ENCODE measurements at places on chromosomes 1 and 21.

DNA sequence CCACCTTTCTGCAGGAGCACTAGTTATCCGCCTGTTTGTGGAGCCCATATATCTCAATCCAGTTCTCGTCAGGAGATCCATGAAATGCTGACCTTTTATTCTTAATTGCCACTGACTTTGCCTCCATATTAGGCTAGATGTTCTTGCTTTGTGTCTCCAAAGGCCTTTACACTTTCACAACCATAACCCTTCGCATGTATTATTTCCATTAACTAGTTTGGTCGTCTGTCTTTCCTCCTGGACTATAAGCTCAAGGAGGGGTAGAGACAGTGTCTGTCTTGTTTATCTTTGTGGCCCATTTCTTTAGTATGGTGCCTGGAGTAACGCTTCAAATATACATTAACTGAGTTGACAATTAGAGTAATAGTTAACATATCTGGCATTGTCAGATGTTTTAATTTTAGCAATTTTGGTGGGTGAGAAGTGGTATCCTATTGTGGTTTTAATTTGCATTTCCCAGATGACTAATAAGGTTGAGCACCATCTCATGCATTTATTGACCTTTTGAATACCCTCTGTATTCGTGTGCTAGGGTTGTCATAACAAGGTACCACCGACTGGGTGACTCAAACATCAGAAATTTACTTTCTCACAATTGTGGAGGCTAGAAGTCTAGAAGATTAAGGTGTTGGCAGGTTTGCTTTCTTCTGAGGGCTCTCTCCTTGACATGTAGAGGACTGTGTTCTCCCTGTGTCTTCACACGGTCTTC lies 21.7 kb upstream of the IL12RB2 start:
- DNase-seq, result no peak

DNA sequence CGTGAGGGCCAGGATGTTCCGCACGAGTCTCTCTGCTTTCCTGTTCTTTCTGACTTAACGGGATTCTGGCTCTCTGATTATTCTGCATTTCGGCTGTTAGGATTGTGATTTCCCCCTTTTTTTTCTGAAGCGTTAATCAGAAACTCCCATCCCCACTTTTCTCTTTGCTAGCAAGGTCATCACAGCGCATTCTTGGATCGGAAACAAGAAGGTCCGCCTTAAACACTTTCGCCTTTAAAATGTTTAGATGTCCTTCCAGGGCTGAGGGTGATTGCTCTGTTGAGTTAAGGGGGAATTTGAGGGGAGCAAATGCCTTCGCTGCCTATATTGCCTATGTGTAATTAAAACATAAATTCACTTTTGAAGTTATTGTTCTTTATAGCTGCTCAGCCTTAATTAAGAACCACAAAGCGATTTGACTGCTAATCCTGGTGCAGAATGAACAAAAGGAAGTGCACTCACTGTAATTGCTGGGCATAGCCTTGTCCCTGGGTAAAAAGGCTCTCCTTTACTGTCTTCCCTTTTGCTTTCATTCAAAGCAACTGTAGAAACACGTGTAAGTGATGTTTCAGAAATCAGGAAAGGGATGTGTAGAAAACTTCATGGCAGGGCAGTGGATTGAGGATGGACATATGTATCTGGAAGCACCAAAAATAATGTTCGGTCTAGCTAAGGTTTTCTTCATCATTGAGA lies 1.2 kb downstream of the LAMC1 start:
- peak; percentile 38 for DNase-seq

GRCh38 chr1:5988596-5989285 lies 3.5 kb downstream of the NPHP4 start:
- DNase-seq, result no peak

DNA sequence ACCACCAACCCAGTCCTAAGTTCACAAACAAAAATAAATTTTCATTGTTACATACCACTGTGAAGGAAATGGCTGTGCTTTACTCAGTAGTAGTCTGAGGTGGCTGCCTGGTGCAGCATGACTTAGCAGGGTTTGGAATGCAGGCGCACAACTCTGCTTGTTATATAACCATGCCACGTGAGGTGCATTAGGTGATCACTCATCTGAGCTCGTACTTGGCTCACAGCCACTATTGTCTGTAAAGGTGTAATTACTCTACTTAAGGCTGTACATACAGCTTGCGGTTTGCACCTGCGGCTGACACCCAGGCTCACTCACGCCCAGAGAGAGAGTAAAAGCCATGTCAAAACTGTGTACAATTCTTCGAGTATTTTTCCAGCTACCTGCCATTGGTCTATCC lies 599.4 kb downstream of the LTN1 start:
- DNase-seq, result no peak

DNA sequence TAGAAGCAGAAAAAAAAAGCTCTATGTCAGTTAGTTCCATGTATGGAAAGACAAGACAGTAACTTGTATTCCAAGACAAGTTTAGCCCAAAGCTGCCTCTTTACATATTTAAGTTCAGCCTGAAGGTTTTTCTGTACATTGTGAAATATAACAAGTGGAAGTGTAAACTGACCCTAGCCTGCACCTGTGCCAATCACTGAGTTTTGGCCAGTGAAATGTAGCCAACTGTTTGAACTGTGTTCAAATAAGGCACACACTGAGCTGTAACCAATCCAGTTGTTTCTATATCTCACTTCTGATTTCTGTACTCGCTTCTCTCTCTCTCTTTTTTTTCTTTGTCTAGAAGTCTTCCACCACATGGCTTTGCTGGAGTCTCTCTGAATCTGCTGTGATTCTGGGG lies 1227.1 kb downstream of the NCAM2 start:
- DNase-seq, result no peak

DNA sequence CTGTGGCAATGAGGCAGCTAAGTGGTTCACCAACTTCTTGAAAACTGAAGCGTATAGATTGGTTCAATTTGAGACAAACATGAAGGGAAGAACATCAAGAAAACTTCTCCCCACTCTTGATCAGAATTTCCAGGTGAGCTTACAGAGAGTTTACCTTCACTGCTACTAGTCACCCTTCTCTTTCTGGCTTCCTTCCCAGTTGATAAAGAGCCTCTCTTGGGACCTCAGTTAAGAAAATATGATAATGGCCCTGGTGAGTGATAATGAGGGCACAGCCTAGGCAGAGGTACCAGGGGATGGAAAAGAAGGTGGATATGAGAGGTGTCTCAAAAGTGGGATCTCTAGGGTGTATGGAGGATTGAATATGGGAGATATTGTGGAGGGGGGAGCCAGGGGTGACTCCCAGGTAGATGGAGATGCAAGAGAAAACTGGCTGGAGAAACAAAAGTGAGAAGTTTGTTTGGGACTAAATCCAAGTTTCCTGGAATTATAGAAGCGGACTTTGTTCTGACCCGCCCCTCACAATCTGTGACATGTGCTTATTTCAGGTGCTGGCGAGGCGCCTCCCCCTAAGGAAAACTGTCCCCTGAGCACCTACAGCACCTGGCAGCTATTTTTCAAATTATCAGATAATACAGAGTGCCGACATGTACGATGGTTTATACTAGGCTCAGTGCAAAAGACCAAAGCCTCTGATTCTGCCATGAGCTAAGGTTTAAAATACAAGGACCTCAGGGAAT lies 13.7 kb downstream of the MTARC2 start:
- DNase-seq, result no peak

DNA sequence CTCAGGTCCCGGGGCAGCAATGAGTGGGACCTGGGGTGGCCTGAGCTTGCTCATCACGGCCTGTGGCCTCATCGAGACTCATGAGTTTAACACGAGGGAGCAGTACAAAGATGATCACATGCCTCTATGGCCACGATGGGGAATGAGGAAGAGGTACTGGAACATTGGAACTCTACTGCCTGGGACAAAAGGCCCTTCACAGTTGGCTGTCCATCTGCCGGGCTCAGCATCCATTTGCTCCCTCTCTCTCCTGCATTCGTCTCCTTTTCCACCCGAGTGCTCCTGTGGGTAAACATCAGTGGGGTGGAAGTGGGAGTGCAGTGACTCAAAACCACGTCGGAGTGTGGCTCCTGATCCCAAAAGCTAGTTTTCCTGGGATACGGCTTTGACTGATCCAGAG lies 124.9 kb downstream of the KAZN start:
- DNase-seq, result no peak

All from NCI-H1694 (cell line).